ENCODE measurements at places on chromosomes 6 and 20.
A peak's percentile ranks its signal among the peaks of the same experiment; 100 is the strongest.

- DNase-seq = no peak
These were observed 36.7 kb upstream of the ZSCAN9 start for GRCh38 chr6:28188111-28188979.

GRCh38 chr6:158647501-158647900 is 2.4 kb upstream of the SYTL3 start:
- DNase-seq = no peak

DNA sequence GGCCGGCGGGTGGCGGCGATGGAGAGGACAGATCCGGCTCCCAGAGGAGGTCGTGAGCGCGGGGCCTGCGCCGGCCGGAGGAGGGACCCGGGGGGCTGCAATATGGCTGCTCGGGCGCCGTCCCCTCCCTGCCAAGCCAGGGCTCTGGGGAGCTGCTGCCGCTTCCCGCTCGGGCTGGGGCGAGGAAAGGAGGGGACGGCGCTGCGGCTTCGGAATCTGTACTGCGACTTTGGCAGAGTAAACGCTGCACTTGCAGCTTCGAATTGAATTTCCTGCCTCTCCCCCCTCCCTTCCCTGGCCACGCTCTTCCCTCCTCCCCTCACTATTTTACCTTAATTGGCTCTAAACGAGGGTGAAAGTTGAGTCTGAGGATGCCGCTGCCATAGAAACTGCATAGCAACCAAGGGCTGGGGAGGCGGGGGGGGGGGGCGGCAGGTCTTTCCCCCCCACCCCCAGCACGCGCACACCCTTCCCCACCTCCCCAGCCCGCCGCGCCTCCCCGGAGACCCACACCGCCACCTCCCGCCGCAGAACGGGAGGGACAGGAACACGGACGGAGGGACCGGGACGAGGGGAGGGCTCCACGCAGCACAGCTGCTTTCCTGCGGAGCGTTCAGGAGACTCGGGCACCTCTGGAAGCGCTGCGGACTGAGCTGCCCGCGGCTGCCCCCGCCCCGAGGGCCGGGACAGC is 93.9 kb downstream of the RNASET2 start:
- no peak for DNase-seq

DNA sequence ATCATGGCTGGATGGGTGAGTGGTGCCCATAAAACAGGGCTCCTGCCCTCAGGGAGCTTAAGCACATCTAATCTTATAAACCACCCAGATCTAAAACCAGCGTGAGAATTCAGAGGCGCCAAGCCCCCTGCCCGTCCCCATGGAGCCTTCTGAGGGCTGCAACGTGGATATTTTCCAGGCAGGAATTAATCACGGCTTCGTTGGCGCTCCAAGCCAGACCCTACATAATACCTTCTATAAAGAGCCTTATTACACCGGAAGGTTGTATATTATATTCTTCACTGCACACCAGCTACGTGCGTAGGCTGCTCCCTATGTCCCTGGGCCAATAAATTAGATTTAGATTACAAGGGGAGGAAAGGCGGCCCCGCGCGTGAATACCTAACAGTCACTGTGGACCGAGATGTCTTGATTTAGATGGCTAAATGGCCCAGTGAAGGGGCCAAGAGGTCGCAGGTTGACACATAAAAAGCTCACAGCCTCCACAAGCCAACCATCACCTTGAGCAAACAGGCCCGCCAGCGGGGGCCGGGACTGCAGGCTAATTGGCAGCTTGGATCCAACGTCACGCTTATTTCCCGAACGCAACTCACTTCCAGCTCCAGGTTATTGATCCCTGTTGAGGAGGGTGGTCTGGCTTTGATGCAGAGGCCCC is 64.7 kb upstream of the APCDD1L start:
- no peak for DNase-seq

GRCh38 chr6:133243723-133244305 is 2.7 kb downstream of the EYA4 start:
- DNase-seq = no peak

GRCh38 chr6:155103816-155104366 is 108.8 kb downstream of the TIAM2 start:
- DNase-seq = no peak

DNA sequence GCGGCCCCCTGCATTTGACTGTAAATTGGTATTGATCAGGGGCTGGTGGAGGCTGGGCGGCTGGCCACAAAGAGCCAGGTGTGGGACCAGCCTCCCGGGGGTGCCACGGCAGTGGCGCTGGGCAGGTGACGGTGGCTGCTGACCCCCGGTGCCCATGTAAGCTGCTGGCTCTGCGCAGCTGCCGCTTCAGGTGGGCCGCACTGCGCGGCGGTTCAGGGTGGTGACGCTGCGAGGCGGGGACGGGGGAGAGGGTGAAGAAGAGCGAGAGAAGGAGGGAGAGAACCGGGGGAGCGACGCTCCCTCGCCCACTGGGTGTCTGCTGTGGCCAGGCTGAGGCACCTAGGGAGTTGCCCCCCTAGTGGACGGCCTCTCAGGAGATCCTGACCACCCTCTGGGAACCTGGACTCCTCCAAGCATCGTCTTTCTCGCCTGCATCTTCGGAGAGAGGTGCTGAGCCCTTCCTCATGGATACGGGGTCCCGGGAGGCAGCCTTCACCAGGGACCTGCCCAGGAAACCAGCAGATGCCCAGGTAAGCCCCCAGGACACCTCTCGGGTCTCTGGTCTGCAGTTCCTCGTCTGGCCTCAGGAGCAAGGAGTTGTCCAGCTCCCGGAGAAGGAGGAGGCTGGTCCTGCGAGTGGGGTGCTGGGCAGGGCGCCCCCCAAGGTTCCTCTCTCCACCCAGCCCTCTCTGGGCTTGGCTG is 77.5 kb upstream of the GATA5 start:
- no peak for DNase-seq

DNA sequence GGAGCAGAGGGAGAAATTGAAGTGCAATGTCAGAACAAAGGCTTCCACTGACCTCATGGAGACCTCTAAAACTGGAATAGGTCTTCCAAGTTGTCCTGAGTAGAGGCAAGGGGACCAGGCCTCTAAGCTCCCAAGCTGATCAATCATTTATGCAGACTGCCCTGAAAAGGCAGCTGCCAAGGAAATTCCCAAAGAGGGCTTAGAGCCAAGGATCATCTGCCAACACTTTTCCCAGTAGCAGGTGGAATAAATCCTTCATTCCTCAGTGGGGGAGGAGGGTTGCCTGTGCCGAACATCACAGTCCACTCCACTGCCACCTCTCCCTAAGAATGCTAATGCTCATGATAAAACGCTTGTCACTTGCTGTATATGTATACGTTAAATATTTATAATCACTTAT is 29.3 kb upstream of the RALY start:
- DNase-seq = no peak

GRCh38 chr6:87917886-87918285 is 129.8 kb upstream of the SPACA1 start:
- DNase-seq = no peak

GRCh38 chr20:52219441-52219840 is 27.9 kb upstream of the ZFP64 start:
- DNase-seq = no peak

- no peak for DNase-seq
These were observed 450.1 kb downstream of the GJA1 start for GRCh38 chr6:121885399-121886152.

GRCh38 chr6:169158174-169158573 is 95.5 kb downstream of the THBS2 start:
- no peak for DNase-seq

DNA sequence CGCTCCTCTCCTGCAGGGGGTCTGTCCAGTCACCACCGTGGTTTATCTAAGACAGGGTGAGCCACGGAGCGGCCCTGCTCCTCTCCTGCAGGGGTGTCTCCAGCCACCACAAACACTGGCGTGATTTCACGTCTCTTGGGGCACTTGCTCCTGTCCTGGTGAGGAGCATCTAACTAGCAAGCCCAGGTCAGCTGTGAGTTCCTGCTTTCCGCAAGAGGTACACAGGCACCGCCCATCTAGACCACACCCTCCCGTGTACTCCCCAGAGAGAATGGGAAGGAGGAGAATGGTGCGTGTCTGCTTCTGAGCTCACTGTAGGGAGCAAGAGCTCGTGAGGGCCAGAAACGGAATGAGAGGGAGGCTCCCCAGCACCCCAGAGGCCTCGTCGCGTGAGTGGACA is 40.7 kb downstream of the DACT2 start:
- DNase-seq = no peak

DNA sequence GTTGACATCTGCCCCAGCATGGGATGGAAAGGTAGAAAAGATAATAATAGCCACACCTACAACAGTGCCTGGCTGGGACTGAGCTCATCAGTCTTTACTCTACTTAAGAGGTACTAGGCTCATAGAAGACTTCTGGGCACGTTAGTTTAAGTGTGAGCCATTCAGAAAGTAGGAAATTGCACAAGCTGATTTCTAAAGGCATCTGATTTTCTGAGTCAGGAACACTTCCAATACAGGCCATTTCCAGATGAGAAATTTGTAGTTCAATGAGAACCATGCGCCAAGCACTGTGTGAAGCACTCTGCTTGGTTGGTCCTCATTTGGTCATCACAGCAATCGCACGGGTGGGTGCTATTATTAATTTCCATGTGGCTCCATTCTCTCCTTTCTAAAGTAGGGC is 42.3 kb downstream of the MOCS1 start:
- DNase-seq = no peak

DNA sequence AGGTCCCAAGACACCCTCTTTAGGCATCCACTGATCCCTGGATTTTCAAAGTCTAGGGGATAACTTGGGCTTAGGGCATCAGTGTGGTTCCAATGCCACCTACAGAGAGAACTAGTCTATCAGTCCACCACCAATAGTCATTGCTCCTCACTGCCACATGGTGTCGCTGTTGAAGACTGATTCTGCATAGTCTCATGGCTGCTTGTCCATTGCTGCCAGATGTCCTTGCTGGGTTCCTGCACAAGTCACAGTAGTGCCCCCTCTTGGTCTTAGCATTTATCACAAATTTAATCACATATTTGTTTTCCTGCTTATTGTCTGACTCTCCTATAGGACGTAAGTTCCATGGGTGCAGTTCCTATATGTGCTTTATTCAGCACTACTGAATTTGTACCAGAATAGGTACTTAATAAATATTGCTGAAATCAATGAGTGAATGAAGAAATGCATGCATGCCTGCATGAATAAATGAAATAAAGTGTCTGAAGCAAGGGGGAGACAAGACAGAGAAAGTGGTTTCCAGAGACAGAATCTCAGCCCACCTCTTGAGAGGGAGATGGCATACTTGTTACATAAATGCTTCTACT is 45.9 kb upstream of the RALY start:
- peak; percentile 69 for DNase-seq

GRCh38 chr6:132007474-132008190 is 56.5 kb upstream of the CCN2 start:
- no peak for DNase-seq

DNA sequence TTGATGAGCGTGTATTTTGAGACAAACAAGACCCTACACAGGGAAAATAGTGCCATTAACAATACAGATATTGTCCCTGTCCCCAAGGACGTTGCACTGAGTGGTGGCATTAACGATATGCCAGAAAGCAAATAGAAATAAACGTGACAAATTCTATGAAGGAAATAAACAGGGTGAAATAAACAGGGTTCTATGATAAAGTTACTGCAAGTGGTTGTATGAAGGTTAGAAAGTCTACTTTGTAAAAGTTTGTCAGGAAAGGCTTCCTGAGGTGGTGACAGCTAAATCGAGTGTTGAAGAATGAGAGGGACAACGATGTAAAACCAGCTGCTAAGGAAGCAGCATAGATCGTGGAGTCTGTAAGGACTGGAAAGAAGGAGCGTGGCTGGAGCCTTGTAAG is 380.2 kb downstream of the LAMA2 start:
- DNase-seq = no peak

- DNase-seq = no peak
These were observed 35.8 kb upstream of the TMEM14A start for GRCh38 chr6:52635049-52635577.

DNA sequence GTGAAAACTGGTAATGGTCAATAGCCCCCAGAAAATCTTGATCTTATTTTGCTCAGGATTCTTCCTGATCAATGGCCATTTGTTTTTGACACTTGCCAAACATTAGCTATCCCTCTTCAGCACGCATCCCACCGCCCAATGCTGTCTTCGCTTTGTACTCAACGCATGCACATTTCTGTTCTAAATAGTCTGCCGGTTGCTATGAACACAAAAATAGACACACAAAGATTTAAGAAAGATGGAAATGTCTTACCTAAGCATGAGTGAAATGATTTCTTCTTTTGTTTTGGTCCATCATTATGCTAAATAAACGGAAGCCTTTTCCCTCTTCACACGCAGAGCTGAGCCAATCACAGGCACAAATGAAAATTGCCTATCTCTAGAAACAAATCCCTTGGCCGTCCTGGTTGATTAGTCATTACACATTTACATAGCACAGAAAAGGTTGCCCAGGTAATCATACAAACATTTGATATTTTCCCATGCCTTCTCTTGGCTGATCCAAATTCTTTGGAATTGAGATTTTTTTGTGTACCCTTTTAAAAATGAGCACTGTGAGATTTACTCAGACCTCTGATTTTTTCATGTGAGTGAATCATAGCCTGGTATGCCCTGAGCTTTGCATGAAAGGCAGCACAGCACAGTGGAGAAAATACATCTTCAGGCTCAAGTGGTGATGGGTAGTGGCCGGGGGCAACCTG is 70.5 kb upstream of the FAM184A start:
- no peak for DNase-seq

GRCh38 chr20:62856931-62857619 is 4.5 kb downstream of the TCFL5 start:
- DNase-seq = no peak

GRCh38 chr20:17843246-17844132 is 125.1 kb downstream of the SNX5 start:
- DNase-seq = no peak

DNA sequence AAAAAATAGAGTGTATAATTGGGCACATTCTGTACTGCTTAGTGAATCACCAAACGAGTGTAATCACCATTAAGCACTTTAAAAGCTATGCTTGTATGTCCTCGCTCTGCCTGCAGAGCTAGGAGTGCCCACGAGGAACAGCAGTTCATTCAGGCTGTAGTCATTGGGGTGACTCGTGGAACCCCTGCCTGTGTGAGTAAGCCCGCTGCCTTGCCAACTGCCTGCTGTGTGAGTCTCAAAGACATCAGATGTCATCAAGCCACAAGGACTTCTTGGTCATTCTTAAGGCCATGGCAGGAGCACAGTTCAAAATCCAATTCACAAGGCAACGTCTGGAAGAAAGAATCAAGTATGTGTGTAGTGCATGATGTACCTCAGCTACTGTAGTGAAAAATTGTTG is 60.4 kb downstream of the FOXO3 start:
- DNase-seq = no peak

DNA sequence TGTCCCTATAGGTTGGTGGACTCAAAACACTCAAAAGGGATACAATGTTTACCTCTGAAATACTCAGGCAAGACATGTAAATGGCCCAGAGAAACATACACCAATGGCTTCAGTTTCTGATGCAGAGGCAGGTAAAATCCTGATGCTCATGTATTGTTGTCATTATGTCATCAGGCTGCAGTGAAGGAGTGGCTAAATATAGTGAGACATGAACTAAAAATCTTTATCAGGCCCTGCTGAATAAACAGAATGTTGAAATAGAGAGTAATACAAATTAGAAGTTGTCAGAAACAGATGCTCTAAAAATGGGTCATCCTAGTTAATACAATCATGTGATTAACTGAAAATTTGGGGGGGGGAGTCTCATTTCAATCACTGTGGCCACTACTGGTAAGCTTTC is 20.4 kb downstream of the PTPRK start:
- no peak for DNase-seq
